RCC 7860 (cell line): ENCODE measurements at places on chromosomes 6 and 20.
A peak's percentile ranks its signal among the peaks of the same experiment; 100 is the strongest.

DNA sequence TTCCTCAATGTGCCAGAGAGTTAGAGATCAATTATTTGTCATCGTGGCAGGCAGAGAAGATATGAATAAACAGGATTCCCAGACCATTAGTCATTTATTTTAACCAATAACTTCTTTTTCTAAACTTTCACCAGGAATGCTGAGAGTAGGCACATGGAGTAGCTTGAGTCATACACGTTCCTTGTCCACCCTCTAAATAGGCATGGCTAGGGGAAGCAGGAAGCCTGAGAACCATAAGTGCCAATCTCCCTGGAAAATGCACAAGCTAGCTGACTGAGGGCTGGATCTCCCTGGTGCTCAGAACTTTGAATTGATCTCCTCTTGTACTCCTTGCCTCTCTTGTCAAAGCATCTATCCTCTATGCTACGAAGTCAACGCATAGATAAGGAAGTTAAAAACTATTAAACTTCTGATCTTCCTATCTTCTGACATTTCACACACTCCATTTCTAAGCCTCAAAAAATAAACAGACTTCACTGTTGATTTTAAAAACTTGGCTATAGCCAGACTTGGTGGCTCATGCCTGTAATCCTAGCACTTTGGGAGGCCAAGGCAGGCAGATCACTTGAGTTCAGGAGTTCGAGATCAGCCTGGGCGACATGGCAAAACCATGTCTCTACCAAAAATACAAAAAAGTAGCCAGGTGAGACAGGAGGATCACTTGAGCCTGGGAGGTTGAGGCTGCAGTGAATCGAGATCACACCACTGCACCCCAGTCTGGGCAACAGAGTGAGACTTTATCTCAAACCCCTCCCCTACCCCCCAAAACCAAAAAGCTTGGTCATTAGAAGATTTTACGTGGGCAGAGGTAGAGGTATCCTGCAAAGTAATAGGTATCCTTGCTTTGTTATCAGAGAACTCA is 11.8 kb downstream of the ADTRP start:
- peak; percentile 97 for DNase-seq

DNA sequence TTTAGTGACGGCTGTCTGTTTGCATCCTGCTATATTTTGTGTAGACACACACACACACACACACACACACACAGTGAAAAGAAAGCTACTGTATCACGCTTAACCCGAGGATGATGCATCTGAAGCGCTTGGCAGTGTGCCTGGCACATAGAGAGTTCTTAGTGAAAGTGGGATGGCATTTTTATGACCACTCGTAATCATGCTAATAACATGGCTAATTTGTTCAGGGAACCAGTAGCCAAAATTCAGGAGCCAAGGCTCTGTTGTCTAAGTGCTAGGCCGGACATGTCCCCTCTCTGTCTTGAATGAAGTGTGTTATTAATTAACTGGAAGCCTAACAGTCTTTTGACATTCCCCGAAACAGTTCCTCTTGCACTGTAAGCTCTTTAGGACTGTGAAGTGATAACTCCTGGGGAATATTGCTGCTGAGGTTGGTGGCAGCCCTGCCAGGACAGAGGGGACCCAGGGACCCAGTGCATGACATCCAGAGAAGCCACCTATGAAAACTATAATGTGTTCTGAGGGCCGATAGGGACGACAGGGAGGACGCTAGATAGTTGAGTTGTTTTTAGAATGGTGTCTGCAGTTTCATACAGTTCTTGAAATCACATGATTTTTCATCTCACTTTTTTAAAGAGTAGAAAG is 45.0 kb upstream of the IRF4 start:
- DNase-seq: no peak

DNA sequence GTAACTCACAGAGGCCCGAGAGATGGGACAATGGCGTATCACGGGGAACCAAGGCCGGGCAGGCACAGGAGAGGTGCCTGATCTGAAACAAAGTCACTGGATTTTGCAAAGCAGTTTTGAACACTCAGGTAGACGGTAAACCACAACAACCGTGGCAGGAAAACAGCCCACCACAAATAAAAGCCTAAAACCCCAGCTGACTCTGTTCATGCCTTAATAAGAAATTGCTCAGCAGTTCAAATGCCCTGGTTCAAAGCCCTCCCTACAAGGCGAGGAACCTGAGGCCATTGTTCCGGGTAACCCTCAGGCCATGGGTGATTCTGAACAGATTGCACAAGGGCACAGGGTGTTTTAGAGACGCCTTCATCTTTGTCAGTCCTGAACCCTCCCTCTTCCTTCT is 114.2 kb downstream of the MAP3K7 start:
- DNase-seq: no peak

GRCh38 chr20:35207950-35208611 is 18.4 kb upstream of the MMP24 start:
- peak; percentile 78 for DNase-seq

DNA sequence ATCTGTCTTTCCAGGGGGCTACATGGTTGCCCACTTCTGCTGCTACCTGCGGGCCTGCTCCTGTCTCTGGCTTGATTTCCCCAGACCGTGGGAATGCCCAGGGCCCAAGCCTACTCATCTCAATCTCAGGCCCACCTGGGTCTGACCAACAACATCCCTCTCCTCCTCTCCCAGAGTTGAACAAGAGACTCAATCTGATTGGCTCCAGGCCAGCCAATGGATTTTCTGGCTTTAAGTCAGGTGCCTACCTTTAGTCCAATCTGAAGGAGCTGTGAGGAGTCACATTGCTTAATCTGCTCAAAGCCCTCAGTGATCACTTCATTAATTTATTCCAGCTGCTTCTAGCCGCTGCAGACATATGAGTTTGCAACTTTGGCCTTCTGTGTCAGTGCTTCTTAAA is 162.4 kb upstream of the KCNG1 start:
- no peak for DNase-seq

DNA sequence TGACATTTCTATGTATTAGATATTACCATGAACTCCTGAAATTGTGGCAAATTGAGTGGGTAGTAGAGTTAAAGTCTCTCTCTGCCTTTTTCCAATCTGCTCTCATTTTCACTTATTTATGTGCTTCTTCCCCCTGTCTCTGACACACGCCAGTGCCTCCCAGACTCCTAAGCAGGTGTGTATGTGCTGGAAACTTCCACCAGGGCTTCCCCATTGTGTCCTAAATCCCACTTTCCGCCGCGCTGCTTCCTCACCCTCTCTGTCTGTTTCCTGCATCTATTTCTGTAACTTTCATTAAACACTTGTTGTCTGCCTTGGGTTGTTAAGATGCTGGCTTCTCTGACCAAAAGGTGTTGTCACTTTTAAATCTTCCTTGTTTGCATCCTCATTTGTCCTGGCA is 97.6 kb upstream of the HDGFL1 start:
- no peak for DNase-seq

DNA sequence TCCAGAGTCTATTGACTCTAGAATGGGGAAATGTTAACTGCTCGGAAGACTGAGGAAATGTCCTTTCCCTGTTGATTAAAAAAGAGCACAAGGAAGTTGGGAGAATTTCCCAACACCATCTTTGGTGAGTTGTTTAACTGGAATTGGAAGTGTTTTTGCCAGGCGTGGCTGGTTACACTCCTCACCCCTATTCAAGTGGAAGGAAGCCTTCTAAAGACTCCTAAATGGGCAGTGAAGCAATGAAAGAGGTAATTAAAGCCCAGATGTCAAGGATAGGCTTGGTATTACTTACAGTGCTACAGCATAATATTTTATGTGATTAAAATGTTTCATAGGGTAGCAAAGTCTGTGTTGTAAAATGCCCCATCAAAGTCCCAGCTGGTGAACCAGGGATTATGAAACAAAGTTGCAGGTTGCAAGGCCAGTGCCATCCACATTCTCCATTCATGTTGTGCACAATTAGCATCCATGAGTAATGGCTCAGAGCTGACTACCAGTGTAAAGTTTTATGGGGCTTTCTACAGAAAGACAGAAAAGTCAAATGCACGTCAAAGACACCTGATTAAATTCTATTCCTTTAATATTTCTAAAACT is 52.6 kb downstream of the BTBD3 start:
- no peak for DNase-seq

GRCh38 chr6:43125555-43125954 is 45.5 kb upstream of the SRF start:
- DNase-seq: no peak

DNA sequence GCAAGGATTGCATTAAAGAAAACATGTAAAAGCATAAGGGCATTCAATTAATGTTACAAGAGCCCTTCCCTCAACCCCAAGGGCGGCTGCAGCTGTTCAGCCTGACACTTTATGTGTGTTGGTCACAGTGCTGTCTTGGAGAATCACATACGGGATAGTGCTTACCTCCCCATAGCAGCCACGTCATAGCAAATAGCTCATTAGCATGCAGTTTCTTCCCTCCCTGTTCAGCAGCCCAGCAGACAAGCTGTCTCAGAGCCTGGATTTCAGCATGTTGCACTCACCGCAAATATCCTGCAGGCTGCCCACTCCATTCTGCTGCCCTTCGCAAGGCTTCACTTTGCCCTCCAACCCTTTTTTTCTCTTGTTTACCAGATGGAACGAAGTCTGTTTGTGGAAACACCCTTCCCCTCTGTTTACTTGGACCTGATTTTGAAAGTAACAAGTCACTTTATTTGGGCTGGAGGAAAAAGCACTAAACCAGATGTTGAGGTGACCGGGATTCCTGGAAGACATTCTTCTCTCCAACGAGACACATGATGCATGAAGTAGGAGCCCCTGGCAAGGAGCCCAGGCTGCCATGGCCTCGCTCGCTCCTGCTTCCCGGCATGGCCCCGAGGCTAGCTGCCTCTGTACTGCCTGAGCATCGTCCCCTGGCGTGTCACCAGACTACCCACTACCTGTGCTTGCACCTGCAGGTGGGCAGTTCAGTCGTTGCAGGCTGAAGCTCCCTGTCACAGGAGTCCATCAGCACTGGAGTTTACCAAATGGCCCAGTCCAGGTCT is 151.6 kb upstream of the GMDS start:
- peak; percentile 44 for DNase-seq

- peak; percentile 84 for DNase-seq
Measured at GRCh38 chr6:111985202-111985731, 68.6 kb upstream of the CCN6 start.

DNA sequence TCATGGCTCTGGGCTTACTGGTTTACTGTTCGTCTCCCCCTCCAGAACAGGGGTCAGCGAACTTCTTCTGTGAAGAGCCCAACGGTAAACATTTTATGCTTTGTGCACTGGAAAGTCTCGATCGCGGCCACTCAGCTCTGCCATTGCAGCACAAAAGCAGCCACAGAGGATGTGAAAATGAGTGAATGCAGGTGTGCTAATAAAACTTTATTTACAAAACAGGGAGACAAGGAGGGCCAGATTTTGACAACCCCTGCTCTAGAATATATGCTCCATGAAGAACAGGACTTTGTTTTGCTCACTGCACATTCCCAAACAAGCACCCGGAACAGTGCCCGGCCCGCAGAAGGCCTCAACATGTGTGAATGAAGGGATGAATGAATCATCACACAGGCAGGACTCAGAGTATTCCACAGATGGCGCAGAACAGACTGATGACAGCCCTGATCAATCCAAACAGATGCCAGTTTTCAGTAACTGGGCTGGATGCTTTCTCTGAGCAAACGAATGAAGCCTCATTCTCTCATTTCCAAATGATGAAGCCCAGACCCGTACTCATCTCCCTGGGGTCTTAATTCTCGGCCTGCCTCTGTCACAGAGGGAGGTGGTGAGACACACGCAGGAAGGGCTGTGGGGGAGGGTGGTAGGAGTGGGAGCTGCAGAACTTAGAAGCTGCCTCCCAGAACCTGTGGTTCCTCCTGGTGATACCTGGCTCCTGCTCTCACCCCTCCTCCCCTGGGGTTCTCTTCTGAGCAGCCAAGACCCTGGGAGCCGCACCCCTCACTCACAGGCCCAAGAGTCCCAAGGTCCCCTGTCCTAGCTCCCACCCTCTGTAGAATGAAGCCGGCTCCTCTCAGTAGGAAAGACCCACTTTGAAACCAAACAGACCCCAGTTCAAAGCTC is 196.4 kb downstream of the PREX1 start:
- DNase-seq: no peak

DNA sequence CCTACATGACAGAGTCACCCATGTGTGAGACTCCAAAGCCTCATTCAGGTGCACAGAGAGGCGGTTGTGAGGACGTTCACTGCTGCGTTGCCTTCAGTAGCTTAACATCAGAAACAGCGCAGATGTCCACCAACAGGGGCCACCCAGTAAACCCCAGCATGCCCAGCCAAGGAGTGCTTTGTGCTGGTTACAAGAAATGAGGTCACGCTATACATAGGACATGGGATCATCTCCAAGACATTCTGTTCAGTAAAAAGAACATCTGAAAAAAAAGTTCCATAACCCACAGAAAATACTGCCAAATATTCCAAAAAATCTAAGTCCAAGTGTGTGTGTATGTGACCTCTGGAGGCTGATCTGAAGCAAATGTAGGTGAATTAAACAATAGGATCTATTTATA is 16.0 kb downstream of the SLC52A3 start:
- DNase-seq: no peak

GRCh38 chr6:143429970-143430369 is 20.5 kb downstream of the ADAT2 start:
- DNase-seq: no peak

GRCh38 chr6:44388887-44389286 is 1.4 kb downstream of the CDC5L start:
- DNase-seq: no peak

DNA sequence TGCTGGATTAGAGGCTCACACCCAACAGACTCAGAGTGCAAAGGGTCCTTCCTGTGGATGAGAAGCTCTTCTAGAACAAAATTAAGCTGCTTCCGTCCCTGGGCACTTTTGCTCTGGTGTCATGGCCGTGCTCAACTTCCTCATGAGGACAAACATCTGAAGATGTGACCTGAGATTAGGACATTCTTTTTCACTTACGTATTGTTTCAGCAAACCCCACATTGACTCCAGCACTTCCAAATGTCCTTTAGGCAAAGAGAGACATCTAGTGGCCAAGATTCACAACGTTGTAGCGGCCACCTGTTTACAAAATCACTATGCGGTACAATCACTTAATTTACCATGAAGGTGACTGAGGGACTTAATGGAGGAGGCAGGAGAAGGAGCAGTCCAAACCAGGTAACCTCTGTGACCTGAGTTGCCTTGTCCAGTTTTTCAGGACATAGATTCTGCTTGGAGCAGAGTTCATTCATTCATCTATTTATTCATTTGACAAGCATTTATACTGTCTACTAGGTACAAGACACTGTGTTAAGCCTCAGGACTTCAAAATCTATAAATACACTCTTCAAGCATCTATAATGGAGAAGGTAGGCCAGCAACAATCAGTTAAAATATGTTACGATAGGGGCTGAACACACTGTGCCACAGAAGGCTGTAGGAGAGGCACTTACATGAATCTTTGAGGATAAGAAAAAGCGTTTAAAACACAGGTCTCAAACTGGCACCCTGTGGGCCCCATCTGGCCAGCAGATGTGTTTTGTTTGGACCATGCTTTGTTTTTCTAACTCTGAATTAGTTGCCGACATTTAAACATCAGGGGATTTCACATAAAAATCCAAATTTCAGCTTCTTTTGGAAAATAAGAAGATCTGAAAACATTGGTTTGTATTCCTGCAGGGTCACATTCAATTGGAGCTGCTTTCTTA is 5.6 kb upstream of the ADGRF1 start:
- peak; percentile 86 for DNase-seq
